ENCODE measurements at places on chromosomes 16 and 17.

- DNase-seq = no peak
These were observed 21.2 kb downstream of the USP36 start for GRCh38 chr17:78819402-78819801.

DNA sequence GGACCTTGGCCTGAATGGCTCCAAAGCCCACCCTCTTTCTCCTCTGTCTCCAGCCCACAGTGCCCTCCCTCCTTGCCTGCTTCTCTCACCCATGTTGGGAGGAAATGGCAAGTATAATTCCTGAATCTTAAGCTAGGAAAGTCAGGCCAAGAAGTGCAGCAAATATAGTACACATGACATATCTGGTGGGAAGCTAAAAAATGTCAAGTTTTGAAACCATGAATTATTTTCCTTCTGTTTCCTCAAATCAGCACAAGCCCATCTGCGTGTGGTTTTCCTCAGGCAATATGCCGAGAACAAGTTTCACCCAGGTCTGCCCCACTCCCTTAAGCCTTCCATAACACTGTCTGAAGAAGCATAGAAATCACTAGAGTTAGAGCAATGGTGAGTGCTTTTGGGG lies 502.8 kb upstream of the CDH11 start:
- DNase-seq = no peak

DNA sequence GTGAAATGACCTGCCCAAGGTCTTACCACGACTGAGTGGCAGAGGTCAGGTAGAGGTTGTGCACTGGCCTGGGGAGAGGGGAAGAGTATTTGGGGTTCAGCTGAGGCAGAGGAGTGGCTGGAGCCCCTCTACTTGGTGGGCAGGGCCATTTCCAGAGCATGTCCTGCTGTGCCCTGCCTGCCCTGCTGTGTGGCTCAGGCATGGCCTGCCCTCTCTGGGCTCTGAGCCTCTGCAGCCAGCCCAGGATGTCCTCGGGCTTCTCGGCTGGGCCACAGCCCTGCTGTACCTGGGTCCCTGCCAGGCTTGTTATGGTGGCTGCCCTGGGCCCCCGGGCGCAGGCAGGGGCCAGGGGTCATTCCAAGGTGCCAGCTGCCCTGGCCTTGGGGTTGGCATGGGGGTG lies 19.6 kb downstream of the KCNJ12 start:
- no peak for DNase-seq

DNA sequence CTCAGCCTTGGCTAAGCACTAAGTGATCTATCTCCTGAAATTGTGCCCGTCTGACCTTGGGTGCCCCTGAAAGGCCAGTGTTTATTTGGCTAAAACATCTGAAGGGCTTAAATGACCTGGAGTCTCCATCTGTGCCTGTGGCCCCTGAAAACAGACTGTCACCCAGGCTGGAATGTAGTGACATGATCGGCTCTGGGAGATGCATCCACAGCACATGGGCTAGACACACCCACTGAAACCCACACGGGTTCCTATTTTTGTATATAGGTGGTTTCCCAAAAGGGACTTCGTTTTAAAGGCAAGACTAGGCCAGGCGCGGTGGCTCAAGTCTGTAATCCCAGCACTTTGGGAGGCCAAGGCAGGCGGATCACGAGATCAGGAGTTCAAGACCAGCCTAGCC lies 13.5 kb downstream of the CEP295NL start:
- DNase-seq = no peak

DNA sequence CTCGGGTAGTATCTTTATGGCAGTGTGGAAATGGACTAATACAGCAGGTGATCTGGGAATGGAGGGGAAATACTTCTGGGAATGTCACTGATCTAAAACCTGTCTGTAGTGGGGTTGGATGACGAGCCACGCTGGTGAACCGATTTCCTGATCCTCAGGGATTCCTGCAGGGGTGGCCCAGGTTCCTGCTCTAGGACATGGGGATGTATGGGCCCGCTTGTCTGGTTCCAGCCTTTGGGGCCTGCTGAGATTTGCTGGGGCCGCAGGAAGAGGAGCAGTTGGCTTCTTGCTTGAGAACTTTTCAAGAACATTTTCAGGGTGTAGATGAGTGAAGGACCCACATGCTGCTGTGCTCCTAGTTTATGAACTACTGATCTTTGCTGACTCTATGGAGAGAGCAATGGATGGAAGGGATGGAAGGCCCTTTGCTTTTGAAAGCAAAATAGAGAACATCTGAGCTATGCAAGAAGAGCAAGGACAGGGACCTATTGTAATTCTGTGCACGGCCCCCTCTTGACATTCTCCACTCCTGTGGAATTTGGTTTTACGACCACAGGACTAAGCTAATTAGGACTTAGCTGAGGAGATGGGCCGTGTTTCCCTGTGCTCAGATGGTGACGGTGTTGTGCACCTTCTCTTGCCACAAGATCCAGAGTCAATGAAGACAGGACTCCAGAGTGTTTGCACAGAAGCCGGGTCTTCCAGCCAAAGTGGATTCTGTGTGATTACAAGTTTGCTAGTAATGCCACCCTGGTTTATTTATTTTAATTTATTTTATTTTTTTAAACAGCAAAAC lies 90.5 kb downstream of the SEC14L1 start:
- DNase-seq = no peak

- DNase-seq = no peak
These were observed 13.0 kb upstream of the PIK3R6 start for GRCh38 chr17:8880466-8880865.

- DNase-seq = no peak
These were observed 51.8 kb upstream of the GPRC5B start for GRCh38 chr16:19936441-19936840.

DNA sequence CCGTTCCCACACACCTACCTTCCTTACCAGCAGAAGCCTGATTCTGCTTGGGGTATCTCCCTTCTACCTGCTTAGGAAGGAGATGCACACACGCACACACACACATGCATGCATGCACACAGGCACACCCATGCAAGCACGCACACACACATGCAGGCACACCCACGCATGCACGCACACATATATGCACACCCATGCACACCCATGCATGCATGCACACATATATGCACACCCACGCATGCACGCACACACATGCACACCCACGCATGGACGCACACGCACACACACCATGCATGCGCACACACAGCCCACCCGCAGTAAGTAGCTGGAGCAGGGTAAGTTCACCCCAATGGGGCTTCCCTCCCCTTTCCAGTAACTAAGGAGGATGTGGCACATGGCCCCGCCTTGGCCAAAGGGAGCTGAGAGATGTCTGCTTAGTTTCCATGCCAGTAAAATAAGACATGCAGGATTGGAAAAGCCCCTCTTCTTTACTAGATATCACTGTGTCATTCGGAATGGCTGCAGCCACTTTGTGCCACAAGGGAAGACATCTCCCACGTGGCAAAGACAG lies 33.7 kb downstream of the ADCY9 start:
- no peak for DNase-seq

DNA sequence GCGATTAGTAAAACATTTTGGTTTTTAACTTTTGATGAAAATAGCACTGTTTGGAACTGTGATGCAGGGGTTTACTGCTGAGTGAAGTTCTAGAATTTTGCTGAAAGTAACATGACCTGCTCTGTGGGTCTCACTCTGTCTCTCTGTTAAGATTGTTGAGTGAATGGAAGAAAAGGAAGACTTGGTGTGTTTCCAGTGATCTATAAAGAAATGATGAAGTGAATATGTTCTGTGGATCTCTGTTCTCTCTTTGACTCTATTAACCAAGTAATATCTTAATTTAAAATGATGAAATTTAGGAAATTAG lies 148.4 kb downstream of the PRKCA start:
- no peak for DNase-seq

GRCh38 chr17:21357281-21357680 lies 18.9 kb upstream of the KCNJ12 start:
- no peak for DNase-seq

GRCh38 chr16:58026139-58026704 lies 668 bp downstream of the MMP15 start:
- DNase-seq = no peak

DNA sequence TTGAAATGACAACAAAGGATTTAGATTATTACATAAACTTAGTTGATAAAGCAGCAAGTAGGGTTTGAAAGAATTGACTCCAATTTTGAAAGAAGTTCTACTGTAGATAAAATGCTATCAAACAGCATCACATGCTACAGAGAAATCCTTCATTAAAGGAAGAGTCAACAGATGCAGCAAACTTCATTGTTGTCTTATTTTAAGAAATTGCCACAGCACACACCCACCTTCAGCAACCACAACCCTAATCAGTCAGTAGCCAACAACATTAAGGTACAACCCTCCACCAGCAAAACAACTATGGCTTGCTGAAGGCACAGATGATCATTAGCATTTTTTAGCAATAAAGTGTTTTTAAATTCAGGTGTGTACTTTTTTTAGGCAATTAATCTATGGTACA lies 75.1 kb upstream of the NSRP1 start:
- DNase-seq = no peak

- DNase-seq = no peak
These were observed 31.5 kb downstream of the NLRP1 start for GRCh38 chr17:5552841-5553240.

DNA sequence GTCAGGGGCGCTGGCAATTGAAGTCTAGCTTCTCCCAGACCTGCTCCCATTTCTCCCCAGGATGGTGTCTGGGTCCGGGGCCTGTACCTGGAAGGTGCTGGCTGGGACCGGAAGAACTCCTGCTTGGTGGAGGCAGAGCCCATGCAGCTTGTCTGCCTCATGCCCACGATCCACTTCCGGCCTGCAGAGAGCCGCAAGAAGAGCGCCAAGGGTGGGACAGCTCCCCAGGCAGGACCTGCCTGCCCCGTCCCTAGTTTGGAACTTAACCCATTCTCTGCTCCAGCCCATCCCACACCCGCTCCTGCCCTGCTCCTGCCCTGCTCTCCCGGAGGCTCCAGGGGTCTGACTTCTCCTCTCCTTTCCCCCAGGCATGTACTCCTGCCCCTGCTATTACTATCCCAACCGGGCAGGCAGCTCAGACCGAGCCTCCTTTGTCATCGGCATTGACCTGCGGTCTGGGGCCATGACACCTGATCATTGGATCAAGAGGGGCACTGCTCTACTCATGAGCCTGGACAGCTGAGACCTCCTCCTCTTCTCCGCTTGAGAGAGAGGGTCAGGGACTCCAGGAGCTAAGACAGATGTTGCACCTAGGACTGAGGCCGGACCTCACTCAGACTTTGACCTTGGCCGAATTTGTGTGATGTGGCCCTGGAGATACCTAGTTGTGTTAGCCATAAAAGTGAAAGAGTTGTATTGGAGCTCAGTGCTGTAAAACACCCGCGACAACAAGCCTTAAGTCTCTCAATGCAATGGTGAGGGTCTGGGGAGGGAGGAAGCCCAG lies 814 bp upstream of the KDM6B start:
- DNase-seq = no peak

- no peak for DNase-seq
These were observed 122.0 kb downstream of the USP22 start for GRCh38 chr17:20920815-20921199.

GRCh38 chr17:53722407-53722806 lies 100.3 kb upstream of the KIF2B start:
- DNase-seq = no peak

DNA sequence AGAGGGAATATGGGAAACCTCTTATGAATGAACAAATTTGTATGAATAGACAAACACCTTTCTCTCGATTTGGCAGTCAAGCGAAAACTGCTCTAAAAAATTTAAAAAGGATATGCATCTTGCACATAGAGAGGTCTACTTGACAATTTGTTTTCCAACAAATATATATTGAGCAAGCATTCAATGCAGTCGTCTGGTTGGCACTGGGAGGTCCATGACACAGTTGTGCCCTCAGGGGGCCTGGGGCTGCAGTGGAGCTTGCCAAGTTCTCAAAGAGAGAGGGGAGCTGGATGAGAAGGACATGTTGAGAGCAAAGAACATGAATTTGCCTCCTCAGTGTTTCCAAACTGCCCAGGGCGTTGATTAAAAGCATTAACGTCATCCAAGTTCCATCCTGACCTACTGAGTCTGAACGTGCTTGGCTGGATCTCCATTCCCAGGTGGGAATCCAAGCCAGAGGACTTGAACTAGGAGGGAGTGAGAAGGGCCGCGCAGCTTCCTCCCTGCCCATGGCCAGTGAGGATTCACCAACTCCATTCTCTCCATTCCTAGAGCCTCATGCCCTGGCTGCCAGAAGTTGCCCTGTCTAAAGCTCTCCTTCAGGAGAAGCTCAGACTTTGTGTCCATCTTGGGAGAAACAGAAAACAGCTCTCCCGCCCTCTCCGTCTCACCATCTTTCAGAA lies 24.5 kb downstream of the TBX2 start:
- DNase-seq = no peak

- DNase-seq = no peak
These were observed 6.4 kb downstream of the ZNF764 start for GRCh38 chr16:30551781-30552180.

DNA sequence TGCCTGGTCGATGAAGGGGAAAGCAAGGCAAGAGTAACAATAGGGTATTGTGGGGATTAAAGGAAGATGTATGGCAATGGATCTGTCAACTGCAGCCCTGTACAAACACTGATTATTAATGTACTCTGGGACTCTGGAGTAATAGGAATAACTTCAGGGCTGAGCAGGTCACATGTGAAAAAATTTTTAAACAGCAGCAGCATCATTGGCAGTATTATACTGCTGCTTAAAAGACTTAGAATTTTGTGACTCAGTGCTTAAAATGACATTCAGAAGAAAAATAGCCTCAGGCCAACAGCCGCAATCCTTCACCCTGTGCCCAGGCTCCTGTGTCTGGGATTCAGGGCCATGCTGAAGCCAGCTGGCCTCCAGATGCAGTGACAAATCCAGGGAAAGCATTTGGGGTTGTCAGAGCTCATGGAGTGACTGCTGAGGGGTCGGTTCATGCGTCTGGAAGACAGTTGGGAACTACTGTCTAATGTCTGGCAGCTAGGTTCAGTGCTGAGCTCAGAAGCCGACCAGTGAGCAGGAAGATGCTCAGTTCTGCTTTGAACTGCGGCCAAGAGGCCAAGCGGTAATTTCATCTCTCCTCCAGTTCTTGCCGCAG lies 22.2 kb downstream of the TEX2 start:
- no peak for DNase-seq

- DNase-seq = no peak
These were observed 59.2 kb downstream of the ANKRD11 start for GRCh38 chr16:89431158-89431584.

Measured in GOT3 (cell line).